Vagina (tissue), 2 donors: ENCODE measurements at places on chromosomes 13 and 19.

GRCh38 chr13:76440568-76440967 is 445.6 kb downstream of the KCTD12 start:
- no peak for DNase-seq

DNA sequence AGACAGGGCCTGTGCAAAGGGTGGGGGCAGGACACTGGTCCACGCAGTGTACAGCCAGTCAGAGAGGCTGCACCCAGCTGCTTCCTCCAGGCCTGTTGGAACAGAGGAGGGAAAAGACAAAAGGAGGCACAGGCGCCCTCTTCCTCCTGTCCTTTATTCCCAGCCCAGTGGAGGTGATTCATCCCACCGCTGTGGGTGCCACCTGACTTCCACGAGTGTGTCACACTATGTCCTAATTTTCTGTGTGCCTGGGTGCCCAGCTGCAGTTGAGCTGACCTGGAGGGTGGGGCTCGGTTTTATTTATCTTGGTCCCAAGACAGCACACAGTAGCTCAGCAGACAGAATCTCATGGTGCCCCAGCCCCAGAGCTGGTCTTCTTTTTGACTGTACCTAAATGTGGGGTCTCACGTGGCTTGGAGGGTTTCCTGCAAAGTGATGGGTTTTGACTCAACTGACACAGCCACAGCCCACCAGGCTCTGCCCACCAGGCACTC is 9.0 kb downstream of the EPS15L1 start:
- DNase-seq: no peak

- DNase-seq: no peak
Observed at GRCh38 chr13:27728271-27728670, 64.0 kb upstream of the GSX1 start.

DNA sequence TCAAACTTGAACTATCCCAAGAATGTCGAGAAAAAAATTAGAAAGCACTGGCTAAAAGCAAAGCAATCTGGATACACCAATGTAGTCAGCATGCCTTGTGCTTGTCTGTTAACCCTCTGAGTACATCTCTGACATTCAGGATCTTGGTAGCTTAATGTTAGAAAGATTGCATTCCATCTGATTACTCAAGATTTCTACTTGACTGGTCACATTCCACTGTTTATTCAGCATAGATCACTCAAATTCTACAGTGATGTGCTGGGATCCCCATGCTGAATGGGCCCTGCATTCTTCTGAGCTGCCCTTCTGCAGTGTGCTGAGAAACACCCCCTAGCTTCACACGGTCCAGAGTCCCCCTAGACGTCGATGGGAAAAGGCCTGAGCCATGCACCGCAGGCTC is 295.4 kb upstream of the MAB21L1 start:
- no peak for DNase-seq

- DNase-seq: no peak
Observed at GRCh38 chr13:23915308-23915707, 18.0 kb upstream of the C1QTNF9B start.

- DNase-seq: no peak
Observed at GRCh38 chr19:13033244-13033643, 38.0 kb downstream of the NFIX start.

DNA sequence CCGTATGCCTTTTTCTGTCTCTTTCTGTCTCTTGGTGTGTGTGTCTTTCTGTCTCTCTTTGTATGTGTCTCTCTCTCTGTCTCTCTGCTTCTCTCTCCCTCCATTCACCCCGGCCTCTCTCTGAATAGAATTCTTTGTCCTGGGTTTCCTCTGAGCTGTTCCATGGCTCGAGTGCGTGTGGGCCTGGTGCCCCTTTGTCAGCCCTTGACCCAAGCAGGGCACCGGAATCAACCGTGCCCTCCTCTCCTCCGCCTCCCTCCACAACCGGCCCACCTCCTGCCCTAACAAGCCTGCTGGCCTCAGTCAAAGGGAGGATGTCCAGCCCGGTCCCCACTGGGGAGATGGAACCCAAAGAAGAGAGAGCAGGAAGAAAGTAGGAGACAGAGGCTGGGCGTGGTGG is 3.2 kb downstream of the AXL start:
- DNase-seq: no peak

- DNase-seq: no peak
Observed at GRCh38 chr13:38202740-38203139, 146.9 kb upstream of the UFM1 start.

GRCh38 chr13:53241891-53242348 is 213.3 kb downstream of the OLFM4 start:
- DNase-seq: no peak

- DNase-seq: no peak
Observed at GRCh38 chr13:73535341-73535740, 476.5 kb downstream of the KLF5 start.

DNA sequence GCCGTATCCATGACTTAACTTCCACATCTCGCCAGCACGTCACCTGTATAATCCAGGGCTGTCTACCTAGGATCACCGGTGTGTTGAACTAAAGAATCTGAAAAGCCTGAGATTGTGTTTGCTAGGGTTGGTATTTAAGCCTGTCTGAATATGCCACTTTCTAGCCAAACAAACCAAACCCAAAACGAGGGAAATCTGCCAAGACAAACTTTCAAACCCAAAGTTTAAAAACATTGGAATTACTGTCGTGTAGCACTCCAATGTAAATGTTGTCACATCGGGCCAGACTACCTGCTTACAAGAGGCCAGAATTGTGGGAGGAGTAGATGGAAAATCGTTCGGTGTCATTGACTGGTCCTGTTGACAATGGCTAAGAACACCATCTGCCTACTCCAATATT is 747.8 kb downstream of the EFNB2 start:
- DNase-seq: no peak

DNA sequence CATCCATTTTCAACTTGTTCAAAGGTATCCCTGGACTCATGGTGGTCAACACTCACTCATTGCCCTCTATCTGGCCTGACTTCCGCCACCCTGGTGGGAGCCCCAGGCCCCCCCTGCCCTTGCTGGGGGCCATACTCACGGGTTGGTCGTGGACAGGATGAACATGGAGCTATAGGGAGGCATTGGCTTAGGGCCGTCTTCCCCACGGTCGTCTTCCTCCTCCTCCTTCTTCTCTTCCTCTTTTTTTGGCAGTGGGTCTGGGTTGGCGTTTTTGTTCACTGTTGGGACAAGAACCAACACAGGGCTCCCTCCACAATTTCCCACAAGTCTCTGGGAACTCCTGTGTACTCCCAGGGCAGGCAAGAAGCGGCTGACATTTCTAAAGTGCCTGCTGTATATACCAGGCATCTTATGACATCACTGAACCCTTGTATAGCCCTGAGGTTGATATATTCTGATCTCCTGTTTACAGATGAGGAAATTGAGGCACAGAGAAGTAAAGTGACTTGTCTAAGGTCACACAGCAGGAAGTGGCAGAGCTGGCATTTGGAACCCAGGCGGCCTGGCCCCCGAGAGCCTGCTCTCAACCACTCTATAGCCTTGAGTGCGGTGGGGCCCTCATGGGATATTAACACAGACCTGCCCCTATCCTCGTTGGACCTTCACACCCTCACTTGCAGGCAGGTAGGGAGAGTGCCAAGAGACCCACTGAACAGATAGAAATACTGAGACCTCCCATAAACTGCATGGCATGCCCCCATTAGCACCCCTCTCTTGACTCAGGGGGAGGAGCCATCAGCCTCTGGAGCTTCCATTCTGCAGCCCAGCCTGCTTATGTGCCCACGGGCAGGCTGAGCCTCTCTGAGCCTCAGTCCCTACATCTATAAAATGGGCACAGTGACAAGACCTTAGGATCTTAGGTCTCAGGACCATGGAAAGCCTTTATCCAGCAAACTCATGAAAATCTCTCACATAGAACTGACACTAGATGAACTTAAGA is 135.0 kb downstream of the IER2 start:
- no peak for DNase-seq

DNA sequence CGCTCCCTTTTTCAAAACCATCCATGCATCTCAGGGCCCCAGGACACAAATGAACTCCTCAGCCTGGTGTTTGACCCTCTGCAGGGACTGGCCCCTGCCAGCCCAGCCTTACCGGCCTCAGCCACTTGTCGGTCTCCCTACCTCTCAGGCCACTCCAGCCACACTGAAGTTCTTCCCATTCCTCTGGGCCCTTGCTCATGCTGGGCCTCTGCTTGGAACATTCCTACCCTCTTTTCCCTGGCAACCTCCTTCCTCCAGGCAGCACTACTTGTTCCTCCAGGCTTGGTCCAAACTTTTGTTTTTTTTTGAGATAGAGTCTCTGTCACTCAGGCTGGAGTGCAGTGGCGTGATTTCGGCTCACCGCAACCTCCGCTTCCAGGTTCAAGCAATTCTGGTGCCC is 7.6 kb upstream of the EGLN2 start:
- DNase-seq: no peak
